ENCODE measurements at places on chromosomes 4 and X. TPM values are rescaled to one million over a fixed set of nuclear protein-coding genes. Genes with fewer than 3 reads are reported as not detected.

DNA sequence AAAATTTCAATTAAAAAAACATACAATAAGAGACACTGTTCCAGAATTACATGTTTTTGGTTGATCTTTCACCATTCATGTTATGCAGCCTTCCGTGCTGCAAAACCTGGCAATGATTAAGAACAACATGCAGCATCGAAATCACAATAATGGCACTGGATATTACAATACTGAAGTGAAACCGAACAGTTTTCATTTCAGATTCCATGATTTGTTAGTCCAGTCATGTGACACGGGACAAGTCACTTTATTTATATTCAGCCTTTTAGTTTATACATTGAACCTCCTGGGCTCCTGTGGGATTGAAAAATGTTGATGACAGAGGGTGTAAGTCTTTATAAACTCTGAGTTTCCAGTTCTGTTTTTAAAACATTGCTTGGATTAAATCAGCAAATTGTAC, 142.5 kb upstream of the TTC29 start:
- DNase-seq = no peak
- no peaks in the 10 kb centered on the region for H3K4me1 ChIP-seq
- no peak overlapping the region for H3K27ac ChIP-seq
- no peaks in the 10 kb centered on the region for H3K36me3 ChIP-seq
- no peak overlapping the region for H3K4me3 ChIP-seq

DNA sequence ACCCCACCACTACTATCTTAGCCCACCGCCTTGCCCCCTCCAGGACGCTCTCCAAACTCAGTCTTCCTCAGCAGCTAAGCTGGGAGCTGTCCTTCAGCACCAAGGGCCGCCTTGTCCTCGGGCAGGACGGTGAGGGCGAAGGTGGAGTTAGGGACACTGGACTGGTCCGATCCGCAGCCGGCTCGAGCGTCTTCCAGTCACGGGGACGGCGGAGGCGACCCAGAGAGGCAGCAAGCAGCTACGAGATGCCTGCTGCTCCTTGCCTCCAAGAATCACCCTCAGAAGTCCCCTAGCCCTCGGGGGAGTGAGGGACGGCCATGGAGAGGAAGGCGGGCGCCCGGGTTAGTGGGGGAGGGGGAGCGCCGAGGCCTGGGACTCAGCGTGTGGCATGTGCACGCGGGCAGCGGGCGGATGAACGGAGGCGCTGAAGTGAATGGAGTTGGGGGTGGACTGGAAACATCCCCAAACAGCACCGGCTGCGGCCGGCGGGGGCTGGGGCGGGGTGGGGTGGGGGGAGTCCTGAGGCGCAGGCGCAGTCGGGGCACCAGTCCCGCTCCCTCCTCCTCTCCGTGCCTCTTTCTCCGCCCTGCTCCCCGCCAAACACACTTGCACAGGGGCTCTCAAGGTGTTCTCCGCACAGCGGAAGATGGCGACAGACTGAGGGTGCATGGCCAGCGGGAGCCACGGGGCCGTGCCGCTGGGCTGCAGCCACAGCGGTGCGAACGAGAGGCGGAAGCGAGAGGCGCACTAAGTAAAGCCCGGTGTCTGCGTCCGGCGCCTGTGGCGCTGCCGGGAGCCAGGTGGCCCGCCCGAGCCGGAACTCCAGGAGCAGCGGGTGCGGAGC, at the start of gene NALF2:
NALF2 (plus strand) TSS at position 545 of the 844 bp plus-strand sequence. CDS start 957 bp downstream, outside the sequence.
- peaks cover 4% of the 10 kb centered on the region for H3K27me3 ChIP-seq
- DNase-seq = peak; percentile 54
- no peak within 1 kb of the TSS for H3K27ac ChIP-seq

GRCh38 chr4:140135529-140136088, 18.4 kb downstream of the MAML3 start:
- no peak for DNase-seq
- H3K4me1 ChIP-seq = peaks cover 4% of the 10 kb centered on the region
- peak overlapping the region; percentile 16 for H3K27ac ChIP-seq
- no peaks in the 10 kb centered on the region for H3K36me3 ChIP-seq

GRCh38 chr4:114986133-114986532, 127.3 kb downstream of the NDST4 start:
- H3K36me3 ChIP-seq = no peaks in the 10 kb centered on the region
- no peaks in the 10 kb centered on the region for H3K4me1 ChIP-seq
- H3K4me3 ChIP-seq = no peak overlapping the region
- no peaks in the 10 kb centered on the region for H3K27me3 ChIP-seq

DNA sequence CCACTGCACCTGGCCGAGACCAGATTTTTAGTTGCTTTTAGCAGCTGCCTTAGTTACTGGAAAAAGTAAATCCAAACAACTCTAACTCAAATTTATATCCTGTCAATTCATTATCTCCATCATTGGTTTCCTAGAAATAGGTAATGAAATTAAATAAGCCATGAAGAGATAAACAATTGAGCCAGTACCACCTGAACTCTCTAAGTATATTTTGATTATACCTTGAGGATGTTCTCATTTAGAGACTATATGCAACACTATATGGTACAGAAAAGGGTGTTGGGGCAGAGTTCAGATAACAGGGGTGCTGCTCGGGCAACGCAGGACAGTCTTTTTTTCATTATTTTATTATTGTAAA, 35.0 kb downstream of the SAT1 start:
- no peak for DNase-seq
- no peaks in the 10 kb centered on the region for H3K4me1 ChIP-seq
- H3K4me3 ChIP-seq = no peak overlapping the region
- no peaks in the 10 kb centered on the region for H3K36me3 ChIP-seq
- H3K27ac ChIP-seq = no peak overlapping the region
- peaks cover 11% of the 10 kb centered on the region for H3K27me3 ChIP-seq

DNA sequence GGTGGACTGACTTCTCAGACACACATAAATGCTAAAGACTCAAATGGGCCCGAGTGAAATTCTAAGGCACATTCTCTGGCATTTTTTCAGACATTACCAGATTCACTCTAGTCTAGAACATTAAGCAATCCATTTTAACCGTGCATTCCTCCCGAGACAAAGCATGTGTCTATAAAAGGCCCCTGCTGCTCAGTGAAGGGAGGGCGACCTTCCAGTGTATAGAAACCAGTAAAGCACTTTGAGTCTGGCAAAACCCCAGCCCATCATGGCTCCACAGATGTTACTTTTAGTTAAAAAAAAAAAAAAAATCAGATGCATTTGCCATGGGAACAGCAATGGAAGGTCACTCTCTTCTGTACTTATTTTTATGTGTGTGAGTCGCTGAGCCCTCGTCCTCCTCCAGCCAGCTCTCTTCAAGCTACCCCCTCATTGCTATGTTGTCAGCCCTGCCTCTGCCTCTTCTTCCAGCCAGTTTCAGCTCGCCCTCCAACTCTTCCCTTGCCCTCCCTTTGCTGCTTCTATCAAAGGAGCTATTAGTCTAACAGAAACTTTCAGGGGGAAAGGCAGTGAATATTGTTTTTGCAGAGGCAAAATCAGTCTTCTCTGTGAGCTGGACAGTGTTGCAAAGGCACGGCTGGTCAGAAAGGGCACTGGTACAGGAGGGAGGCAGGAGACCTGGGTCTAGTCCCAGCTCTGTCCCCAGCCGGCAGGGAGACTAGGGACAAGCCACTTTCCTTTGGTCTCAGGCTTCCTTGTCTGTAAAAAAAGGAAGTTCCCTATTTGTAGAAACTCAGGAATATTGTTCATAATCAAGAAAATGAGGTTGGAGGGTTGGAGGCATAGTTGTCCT, 644.2 kb downstream of the ZNF674 start:
- no peaks in the 10 kb centered on the region for H3K4me1 ChIP-seq
- H3K27me3 ChIP-seq = peaks cover 44% of the 10 kb centered on the region
- DNase-seq = no peak
- no peak overlapping the region for H3K27ac ChIP-seq
- H3K36me3 ChIP-seq = no peaks in the 10 kb centered on the region

GRCh38 chr4:84279678-84280077, 219.4 kb downstream of the NKX6-1 start:
- no peaks in the 10 kb centered on the region for H3K36me3 ChIP-seq
- DNase-seq = no peak
- no peak overlapping the region for H3K4me3 ChIP-seq

DNA sequence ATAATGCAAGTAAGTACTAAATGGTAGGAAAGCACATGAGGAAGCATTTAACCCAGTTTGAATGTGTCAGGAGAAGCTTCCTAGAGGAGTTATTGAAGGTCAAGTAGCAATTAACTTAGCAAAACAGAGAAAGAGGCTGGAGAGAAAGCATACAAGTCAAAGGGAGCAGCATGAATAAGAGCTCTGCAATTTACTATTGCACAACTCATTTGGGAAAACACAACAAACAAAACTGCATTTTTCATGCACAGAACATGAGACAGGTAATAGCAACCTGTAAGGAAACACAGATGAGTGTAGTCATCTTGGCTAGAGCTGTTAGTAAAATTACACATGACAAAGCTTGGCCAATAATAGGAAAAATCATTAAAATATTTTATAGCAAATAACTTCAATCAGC, 538.1 kb downstream of the PPP4R3C start:
- H3K27ac ChIP-seq = no peak overlapping the region
- no peak for DNase-seq
- no peaks in the 10 kb centered on the region for H3K27me3 ChIP-seq

DNA sequence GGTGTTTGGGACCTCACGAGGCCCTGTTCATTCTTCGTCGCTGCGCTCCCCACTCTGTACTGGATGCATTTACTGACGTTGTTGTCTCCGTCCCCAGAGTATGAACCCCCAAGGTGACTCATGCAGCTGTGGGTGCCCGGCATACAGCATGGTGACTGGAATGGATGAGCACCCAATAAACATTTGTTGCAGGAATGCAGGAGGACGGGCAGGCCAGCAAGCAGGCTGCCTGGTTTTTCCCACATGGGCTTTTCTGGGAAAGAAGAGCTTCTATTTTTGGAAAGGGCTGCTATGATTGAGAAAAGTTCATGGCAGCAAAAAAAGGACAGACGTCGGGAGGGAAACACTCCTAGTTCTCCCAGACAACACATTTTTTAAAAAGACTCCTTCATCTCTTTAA, 893 bp upstream of the SOD3 start:
- no peaks in the 10 kb centered on the region for H3K4me1 ChIP-seq
- peak overlapping the region; percentile 48 for H3K4me3 ChIP-seq
- H3K27ac ChIP-seq = peak overlapping the region; percentile 58
- no peaks in the 10 kb centered on the region for H3K36me3 ChIP-seq

TLR2 gene
- 51.7 TPM for total RNA-seq

TCEAL1 gene
- 115 TPM for total RNA-seq
